ENCODE measurements at places on chromosomes 6 and 20.
A peak's percentile ranks its signal among the peaks of the same experiment; 100 is the strongest.

DNA sequence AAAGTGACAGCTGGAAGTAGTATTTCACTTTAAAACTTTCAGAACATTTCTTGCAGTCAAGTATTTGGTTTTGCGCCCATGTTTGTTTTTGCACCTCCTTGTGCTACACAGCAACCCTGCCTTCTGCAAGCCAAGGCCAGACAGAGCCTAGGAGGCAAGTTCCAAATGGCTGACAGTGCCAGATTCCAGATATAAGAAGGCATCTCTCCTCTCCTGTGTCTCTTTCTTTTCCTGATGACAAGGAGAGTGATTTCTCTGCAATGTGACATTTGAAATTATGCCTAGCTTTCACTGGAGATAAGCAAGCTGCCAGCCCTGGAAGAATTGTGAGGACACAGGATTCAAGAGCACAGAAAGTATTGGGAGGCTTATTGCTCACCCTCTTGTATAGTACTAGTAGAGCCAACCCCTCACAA lies 149.1 kb upstream of the TENT5A start:
- DNase-seq: no peak

DNA sequence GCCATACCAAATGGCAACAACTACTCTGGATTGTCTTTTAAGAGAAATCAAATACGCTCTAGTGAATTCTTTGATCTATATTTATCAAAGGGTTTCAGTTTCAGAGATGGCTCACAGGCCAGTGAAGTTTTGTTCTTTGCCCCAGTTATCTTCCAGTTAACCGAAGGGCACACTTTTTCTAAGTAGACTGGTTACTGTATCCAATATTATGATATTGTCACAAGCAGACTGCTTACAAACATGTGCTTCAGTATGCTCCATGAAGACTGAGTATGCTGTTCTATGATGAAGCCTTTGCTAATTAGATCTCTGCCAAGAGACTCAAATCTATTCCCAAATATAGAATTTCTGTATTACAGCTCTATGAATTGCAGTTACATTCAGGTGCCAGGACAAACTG lies 181.1 kb downstream of the REV3L start:
- no peak for DNase-seq

GRCh38 chr6:167825332-167826229 lies 1.1 kb upstream of the AFDN start:
- no peak for DNase-seq

GRCh38 chr6:116444092-116444491 lies 17.1 kb upstream of the CALHM6 start:
- no peak for DNase-seq

DNA sequence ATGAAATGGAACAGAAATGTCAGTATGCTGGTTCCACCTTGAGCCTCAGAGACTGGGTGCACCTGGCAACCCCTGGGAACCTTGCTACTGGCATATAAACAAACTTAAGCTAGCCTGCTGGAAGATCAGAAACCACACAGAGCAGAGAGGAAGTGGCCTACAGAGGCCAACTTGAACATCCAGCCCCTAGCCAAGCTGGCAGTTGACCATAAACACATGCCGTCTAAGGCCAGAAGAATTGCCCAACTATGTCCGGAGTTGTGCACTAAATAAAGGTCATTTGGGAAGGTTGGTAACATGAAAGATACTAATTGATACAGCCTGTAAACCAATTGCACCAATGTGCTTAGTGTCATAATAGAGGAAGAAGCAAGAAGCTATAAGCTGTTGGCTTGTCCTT lies 266.6 kb upstream of the BTBD3 start:
- no peak for DNase-seq

DNA sequence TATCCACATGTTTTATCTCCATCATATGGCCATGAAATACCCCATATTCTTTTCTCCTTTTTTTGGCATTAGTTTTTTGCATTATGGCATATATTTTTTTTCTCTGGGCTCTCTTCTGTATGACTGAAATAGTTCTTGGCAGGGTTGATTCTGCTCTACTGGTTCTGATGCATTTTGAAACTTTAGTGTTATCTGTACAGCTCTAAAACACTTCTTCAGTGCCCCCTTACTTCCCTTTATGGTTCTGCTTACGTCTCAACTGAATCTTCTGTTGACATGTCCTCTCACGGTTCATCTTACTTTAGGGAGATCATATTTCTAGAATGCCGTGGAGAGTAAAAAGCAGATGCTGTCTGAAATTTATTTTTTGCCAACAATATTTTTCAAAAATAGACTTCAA lies 23.2 kb upstream of the TXNDC5 start:
- no peak for DNase-seq

DNA sequence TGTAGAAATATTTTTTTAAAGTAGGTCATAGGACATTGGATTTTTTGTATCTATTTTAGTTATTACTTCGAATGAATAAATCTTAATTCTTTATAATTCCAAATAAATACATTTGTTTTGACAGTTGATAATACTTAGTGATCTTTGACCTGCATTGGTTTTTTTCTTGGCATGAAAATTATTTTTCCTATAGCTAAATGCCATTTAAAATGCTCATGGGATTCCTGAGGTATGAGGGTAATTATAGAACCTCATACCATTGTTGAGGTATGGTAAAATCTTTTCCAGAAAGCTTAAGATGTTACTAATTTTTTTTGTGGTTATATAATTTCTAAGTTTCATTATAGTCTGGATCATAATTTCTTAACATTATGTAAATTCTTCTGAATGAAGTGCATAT lies 8.3 kb downstream of the PM20D2 start:
- DNase-seq: no peak

- DNase-seq: no peak
Measured at GRCh38 chr6:144879436-144879835, 594.3 kb downstream of the UTRN start.

DNA sequence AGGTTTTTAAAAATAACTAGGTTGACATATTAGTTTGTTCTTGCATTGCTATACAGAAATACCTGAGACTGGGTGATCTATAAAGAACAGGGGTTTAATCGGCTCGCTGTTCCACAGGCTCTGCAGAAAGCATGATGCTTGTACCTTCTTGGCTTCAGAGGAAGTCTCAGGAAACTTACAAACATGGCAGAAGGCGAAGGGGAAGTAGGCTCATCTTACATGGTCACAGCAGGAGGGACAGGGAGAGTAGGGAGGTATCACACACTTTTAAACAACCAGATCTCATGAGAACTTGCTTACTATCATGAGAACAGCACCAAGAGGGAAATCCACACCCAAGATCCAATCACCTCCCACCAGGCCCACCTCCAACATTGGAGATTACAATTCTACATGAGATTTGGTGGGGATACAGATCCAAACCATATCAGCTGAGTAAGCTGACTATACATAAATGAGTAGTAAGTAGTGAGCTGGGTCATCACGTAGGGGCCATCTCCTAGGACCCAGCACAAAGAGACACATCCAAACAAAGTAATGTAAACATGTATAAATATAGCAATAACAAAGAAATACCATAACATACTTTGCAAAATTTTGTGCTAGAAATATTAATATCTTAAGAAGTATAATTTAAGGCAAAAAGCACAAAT lies 31.4 kb upstream of the SIRPG start:
- DNase-seq: no peak

- no peak for DNase-seq
Measured at GRCh38 chr20:25859649-25860530, 163.2 kb upstream of the ZNF337 start.

DNA sequence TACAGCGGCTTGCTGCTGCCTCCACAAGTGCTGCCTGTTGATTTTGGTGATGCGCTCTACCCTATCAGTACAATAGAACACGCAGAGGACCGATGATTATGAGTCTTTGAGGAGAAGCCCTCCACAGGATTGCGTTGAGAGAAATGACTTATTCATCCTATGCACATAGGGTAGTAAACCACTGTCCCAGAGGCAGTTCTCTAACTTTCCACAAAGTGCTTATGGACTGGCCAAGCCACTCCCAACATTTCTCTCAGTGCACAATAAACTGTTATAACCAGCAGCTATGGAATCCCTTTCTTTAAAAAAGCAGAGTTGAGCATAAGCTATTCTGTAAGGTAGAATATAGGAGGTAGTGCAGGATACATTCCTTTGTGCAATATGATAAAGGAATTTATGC lies 48.2 kb upstream of the REV3L start:
- DNase-seq: no peak

DNA sequence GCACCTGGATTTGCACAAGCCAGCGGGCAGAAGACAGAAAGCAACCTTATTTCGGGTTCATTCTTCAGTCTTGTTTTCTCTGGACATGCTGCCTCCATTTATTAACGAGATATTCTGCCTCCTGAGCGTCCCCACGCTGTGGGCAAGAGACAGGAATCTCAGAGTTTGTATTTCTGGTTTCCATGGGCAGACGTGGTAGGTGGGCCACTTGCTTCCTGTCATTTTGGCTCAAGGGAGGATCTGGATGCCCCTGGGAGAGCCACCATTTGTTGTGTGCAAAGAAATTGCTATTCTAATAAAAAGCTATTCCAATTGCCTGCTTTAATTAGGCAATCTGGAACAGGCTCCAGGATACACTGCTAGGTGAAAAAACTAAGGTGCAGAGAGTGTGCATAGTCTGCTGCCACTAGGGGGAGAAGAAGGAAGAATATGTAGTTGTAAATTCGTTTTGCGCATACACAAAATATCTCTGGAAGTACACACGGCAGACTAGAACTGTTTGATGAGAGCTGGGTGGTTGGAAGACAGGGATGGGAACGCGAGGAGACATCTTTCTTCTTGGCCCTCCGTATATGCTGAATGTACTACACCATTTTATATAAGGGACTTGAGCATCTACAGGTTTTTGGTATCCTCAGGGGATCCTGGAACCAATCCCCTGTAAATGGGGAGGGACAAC lies 30.1 kb upstream of the SLC16A10 start:
- no peak for DNase-seq

GRCh38 chr6:146335336-146335735 lies 208.3 kb upstream of the RAB32 start:
- no peak for DNase-seq

DNA sequence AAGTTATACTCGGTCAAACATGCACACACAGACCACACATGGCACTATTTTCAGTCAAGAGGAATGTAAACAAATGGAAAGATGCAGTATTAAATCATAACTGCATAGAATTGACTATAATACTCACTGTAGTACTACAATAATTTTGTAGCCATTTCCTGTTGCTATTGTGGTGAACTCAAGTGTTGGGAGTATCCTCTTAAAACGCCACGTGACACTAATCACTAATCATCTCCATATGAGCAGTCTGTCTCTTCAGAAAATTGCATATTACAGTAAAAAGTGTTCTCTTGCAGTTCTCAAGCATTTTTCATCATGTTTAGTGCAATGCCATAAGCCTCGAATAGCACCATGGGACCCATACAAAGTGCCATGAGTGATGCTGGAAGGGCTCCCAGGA lies 258.7 kb upstream of the ID4 start:
- peak; percentile 8 for DNase-seq

DNA sequence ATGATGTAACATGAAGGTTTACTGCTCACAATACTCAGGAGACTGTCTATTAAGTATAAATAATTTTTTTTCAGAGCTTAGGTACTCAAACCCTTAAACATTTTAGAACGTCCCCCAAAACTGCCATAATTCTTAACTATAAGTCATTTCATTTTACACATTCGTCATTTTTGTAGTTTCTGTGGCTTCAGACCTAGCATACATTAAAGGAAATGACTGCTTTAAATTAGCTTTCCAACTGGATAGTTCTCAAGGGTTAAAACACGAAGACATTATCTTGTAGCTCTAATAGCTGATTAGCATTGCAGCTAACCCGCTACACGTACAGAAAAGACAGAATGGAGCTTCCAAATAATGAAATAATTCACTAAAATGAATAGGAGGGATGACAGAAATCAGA lies 24.9 kb upstream of the PLN start:
- DNase-seq: no peak

- no peak for DNase-seq
Measured at GRCh38 chr20:10075606-10076005, 40.8 kb downstream of the ANKEF1 start.

DNA sequence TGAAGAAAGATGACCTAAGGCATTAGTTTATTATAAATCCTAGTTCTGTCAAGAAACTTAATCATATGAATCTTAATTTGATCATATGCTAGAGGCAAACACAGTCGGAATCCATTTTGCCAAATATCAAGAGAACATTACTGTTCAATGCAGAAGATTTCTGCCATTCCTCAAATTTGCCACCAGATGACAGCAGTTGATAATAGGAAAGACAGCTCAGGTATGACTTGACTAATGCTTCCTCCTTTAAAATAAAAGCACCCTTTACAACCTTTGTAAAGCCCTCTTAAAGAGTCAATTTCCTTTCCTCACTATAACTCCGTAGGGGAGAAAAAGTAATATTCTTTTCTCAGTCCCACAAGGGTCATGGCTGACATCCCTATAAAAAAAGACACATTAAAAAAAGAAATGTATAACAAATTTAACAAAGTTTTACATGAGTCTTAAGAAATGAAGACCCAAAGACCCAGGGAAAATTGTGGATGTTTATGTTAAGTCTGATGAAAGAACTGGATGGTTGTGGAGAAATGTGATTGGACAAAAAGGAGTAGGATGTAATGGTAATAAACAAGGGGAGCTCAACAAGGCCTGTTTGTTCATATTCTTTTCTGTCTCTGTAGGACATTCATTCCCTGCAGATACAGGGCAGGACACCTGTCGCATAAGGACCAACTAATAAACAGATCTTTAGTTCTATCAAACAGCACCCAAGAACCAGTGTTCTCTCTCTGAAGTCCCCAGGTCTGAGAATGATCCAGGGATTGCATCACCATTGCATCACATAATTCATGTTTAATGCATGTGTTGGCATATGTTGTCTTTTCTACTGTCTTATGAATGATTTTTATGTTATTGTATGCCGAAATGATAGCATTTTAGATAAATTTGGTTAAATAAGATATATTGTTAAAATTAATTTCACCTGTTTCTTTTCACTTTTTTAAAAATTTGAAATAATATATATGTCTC lies 23.0 kb upstream of the IL17A start:
- no peak for DNase-seq

- no peak for DNase-seq
Measured at GRCh38 chr6:119966484-119966883, 616.9 kb upstream of the MAN1A1 start.

DNA sequence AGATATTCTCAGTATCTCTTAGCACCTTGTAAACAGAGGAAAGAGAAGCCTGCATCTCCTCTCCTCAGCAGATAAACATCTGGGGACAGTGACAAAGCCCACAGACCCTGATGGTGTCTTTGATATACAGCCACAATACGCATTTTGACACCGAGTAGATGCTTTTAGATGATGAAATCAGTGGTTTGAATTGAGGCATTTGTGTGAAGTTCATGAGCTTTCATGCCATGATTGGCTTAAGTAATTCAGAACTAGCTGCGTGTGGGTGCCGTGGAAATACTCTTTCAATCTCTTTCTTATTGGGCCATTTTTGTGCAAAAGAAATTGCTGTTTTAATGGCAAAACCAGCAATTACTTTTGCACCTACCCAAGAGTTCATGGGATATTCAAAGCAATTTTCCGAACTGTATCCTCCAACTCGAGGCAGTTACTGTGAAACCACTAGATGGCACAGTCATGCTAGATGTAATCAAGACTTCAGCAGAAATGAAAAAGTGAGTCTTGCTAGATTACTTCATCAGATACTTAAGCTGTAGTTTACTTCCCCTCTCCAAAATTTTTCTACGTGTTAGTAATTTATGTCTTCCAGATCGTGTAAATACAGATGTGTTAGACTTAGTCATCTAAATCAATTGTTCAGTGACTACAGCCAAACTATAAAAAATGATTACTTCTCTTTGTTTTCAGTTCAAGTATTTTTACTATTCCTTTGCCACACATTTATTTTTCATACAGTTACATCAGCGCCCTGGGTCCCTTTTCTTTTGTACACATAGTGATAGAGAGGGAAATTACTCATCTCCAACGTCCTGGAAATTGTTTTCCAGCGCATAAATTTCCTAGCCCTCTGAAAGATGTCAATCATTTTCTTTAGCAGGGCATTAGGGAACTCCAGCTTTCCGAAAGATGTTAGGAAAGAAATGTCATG lies 49.4 kb downstream of the IYD start:
- DNase-seq: peak; percentile 68

Measured in GM04503 (cell line).